ENCODE measurements at places on chromosomes 1 and 21.

DNA sequence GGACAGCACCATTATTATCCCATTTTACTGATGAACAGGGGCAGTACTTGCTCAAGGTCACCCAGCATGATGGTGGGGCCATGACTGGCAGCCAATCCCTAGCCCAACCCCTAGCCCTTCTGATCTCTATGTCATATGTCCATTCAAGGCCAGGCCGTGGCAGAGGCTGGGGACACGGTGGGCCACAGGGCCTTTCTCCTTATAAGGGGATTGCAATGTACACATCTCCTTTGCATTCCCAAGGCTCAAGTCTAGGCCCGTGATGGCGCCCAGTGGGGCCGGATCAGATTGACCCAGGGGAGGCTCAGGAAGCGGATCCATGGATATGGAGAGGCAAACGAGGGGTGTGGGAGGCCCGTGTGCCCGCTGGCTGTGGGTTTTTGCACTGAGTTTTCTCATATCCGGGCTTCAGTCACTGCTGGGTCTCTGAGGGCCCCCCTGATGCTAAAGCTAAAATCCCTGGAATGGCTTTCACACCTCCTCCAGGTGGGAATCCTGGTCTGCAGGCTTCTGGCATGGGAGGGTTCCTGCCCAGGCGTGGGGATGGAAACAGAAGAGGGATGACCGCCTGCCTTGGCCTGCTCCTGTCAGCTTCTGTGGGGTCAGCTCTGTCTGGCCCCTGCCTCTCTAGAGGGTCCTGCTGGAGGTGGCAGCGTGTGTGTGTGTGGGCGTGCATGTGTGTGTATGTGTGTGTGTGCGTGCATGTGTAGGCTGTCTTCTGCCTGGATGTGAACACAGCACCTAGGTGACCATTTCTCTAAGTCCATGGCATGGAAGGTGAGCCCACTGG, 2.1 kb downstream of the MYOM3 start:
- DNase-seq = no peak

DNA sequence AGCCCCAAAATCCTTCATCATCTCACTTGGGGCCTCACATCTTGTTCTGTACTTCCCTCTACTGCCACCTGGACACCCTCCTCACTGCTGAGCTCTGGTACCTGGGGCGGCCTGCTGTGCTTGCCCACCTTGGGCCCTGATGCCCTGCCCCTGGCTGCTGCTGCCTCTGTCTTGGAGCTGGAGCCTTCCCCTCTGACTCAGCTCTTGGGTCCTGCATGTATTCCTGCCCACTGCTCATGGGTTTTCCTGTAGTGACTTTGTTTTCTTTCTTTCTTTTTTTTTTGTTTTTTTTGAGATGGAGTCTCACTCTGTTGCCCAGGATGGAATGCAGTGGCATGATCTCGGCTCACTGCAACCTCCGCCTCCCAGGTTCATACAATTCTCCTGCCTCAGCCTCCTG, 37.5 kb downstream of the TRAPPC10 start:
- no peak for DNase-seq

DNA sequence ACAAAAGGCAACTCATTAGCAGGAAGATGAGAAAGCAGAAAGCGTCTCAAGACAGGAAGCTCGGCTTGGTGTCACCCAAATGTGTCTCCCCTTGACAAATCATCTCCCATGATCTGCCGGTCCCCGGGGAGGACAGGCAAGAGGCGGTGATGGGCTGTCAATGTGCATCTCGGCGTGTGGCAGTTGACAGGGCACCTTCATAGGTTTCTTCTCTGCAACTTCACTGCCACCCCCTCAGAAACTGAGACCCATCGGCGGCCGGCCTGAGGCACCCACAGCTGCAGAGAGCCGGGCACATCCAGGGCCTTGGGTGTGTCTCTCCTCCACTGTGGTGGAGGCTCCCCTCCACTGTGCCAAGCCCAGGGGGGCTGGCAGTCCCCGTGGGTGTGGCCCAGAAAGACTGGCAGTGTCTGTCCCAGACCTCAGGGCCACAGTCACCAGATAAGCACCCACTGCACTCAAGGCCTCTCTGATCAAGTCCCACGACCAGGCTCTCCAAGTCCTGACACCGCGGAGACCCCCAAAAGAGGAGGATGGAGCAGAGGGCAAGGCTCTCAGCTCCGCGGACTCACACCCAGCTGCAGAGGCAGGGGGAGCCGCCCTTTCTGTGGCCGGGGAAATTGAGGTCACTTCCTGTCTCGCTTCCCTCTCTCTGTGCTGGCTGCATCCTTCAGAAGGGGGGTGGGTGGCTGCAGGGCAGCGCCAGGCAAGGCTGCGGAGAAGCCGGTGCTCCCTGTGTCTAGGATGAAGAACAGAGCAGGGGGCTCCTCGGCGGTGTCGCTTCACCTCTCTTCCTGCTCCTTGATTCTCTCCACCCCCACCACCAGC, 39.6 kb upstream of the LBR start:
- peak; percentile 64 for DNase-seq

GRCh38 chr1:22602060-22602740, 34.2 kb upstream of the C1QA start:
- no peak for DNase-seq
